ENCODE measurements at places on chromosomes 2 and 18.

DNA sequence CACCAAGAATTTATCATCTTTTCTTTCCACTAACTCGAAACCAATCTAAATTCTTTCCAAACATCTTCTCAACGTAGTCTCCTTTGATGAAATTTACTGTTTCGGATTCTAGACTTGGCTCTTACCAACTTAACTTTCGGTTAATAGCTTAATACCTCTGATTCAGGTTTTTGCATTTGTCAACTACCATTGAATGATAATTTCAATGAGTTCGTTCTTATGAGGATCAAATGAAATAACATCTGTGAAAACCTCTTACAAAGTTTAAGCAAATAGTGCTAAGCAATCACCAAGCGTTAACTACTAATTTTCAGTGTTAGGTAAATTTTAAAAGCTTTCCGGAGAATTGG is 593 bp upstream of the NRBP1 start:
- no peak for DNase-seq

DNA sequence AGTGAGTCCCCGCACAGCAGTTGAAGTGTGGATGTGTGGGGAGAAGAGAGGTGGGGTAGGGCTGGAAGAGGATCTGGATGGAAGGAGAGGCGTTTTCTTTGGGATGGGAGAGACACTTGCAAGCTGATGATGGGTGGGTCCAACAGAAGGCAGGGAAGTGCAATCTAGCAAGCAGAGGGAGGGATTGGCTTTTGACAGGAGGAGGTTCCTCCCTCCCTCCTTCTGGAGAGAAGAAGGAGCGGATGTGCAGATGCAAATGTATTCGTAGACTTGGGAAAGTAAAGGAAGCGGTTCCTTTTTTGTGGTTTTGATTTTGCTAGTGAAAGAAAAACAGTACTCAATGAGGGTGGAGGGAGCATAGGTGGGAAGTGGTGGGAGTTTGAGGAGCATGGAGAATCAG is 48.9 kb downstream of the LAMA3 start:
- no peak for DNase-seq

GRCh38 chr2:109290887-109291643 is 162.1 kb downstream of the SH3RF3 start:
- DNase-seq = no peak

DNA sequence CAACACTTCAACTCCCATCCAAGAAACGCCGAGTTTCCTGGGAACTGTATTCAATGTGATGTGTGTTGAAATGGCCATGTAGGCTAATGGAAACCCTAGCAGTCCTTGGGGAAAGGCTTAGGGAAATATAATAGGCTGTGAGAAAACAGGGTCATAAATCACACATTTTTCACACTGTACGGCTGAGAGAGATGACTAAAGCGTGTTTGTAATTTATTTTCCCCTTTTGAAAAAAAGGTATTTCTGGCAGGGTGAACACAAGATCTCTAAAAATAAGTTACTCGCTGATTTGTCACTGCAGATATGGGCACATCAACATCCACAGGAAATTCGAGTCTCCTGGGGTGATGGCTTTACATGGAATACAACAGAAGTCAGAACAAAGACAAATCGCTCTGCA is 109.6 kb upstream of the ST6GAL2 start:
- no peak for DNase-seq

DNA sequence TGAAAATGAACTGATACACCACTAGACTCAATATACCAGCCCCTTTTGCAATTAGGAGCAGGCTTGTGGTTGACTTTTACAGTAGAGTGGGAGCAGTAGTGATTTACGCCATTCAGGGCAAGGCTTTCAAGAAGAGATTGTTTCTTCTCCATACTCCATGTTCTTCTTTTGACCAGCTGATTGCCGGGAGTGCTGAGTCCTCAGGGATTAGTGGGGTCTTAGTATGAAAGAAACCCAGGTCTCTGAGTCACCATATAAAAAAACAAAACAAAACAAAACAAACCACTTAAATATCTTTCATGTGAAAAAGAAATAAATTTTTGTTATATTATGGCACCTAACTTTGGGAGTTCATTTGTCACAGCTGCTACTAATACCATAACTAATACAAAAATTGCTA is 465.6 kb upstream of the TRIB2 start:
- no peak for DNase-seq

GRCh38 chr2:71607151-71607889 is 154.0 kb downstream of the DYSF start:
- DNase-seq = no peak

DNA sequence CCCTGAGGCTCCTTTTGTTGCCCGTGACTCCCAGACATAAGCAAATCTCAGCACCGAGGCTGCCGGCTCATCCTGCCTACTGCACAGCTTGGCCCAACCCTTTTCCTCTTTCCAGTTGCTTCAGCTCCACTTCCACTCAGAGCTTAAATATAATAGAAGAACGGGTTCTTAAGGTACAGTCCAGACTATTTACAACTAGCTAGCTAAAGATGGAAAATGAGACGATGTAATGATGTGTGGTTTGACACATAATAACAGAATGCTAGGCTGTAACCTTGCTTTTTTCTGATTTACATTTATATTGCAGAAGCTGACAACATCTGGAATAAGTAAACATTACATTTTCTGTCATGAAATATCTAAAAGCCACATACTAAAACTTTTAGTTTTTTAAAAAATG is 26.9 kb upstream of the ATP9B start:
- DNase-seq = no peak

DNA sequence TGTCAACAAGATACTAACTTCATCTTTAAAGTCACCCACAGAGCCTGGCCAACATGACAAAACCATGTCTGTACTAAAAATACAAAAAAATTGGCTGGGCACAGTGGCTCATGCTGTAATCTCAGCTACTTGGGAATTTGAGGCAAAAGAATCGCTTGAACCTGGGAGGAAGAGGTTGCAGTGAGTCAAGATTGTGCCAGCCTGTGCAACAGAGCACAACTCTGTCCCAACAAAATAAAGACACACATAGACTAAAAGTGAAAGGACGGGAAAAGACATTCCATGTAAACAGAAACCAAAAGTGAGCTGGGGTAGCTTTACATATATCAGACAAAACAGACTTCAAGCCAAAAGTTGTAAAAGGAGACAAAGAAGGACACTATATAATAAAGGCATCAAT is 34.8 kb downstream of the USP34 start:
- DNase-seq = no peak

- no peak for DNase-seq
Measured at GRCh38 chr2:236889791-236890704, 195.6 kb upstream of the COPS8 start.

DNA sequence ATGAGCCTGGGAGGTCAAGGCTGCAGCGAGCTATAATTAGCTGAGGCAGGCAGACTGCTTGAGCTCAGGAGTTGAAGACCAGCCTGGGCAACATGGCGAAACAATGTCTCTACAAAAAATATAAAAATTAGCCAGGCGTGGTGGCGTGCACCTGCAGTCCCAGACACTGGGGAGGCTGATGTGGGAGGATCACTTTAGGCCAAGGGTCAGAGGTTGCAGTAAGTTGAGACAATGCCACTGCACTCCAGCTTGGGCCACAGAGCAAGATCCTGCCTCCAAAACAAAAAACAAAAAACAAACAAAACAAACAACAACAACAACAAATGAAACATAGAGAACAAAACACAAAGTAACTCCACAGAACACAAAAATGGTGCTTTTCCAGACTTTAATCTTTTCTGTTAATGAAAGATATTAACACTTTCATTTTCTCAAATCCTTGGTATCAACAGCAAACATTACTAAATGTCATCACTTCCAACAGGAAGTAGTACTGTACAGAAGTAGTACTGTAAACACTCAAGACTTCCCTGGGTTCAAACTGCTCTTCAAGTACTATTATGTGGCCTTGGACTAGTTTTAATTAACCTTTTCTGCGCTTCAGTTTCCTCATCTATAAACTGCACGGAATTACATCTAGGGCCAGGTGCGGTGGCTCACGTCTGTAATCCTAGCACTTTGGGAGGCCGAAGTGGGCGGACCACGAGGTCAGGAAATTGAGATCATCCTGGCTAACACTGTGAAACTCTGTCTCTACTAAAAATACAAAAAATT is 27.9 kb downstream of the PUM2 start:
- DNase-seq = no peak

DNA sequence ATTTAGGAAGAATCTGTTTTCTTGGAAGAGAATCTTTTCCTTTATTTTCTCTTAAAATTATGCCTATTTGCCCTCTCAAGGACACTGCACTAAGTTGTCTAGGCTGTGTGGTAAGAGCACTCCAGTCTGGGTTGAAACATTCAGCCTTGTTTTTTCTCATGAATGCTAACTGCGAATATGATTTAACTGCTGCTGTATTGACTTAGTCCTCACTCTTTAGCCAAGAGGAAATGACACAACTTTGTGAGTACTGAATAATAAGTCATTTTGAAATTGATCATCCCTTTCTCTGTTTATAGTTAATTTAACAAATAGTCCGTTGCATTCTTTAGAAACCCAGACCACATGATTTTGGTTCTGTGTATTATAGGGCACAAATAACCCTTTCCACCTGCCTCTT is 4.5 kb upstream of the RND3 start:
- DNase-seq = no peak

DNA sequence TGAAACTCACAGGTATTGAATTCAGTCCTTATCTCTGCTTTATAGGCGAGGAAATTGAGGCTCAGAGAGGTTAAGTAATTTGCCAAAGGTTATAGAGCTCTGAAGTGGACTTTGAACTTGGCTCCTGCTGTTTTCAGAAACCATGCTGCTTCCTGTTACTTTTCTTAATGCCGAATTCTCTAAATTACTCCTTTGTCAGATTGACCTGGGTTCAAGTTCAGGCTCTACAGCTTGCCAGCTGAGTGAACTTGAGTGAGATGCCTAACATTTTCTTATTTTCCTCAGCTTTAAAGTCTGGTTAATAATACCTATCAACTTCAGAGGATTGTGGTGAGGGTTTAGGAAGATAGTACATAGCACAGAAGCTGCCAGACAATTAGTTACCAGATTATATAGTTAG is 3.4 kb downstream of the ASAP2 start:
- DNase-seq = no peak

DNA sequence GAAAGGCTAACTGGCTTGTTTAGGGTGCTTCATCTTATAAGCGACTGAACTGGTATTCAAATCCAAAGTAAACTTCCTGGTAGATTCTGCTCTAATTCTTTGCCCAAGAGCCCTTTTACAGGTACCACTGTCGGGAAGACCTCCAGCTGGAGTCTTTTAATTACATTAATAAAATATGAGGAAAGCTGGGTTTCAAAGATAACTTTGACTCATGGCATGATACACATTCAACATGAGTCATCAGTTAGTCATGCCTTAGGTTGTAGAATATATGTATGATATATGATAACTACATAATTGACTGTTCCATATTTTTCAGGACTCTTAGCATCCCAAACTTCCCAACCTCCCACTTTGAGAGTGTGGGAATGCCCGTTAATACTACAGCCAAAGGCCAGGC is 32.3 kb downstream of the ZCCHC2 start:
- DNase-seq = no peak

DNA sequence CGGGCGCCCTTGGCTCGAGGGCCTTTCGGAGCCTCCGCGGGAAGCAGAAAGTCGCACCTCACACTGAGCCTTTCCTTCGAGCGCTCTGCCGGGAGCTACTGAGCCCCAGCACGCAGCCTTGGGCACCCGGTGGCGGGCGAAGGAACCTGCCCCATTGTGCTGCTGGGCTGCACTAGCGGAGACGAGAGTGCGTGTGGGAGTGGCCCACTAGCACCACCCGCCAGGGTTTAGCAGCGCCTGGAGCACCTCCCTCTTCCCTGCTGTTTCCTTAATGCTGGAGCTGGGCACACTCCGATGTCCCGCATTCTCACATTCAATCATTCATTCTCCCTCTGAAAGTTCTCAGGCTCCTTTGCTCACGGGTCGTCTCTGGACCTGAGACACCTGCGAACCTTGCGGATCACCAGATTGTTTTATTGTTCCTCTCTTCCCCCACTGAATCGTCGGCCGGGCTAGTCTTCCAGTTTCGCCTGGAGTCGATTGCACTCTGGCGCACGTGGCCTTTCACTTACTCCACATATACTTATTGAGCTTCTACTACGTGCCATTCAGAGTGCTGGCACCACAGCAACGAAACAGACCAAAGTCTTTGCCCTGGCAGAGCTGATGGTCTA is 8.5 kb upstream of the PAX3 start:
- DNase-seq = no peak

DNA sequence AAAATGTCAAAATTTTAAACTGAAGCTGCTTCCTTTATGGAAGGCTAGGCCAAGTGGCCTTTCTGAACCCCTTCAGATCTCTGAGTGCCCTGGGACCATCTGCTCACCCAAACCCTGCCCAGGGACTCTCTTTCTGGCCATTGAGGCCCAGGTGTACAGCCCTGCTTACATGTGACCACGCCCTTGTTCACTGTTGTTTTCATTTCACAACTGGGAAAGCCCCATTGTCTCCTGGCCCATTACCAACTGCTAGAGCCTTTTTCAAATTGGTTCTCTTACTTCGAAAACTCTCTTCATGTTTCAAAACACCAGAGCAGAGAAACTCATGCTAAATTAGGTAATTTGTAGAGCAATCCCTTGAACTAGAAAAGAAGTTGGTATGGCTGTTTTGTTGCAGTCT is 219.5 kb upstream of the TANK start:
- DNase-seq = no peak

DNA sequence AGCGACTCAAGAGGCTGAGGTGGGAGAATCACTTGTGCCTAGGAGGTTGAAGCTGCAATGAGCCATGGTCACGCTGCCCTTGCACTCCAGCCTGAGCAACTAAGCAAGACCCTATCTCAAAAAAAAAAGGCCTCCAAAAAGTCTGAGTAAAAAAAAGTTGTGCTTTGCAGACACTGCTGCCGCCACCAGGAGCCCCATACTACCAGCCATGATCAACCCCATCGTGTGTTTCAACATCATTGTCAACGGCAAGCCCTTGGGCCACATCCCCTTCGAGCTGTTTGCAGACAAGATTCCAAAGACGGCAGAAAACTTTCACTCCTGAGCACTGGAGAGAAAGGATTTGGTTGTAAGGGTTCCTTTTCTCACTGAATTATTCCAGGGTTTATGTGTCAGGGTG is 137.1 kb downstream of the INO80D start:
- DNase-seq = no peak

GRCh38 chr2:240983361-240983995 is 14.9 kb upstream of the SNED1 start:
- DNase-seq = peak; percentile 32

DNA sequence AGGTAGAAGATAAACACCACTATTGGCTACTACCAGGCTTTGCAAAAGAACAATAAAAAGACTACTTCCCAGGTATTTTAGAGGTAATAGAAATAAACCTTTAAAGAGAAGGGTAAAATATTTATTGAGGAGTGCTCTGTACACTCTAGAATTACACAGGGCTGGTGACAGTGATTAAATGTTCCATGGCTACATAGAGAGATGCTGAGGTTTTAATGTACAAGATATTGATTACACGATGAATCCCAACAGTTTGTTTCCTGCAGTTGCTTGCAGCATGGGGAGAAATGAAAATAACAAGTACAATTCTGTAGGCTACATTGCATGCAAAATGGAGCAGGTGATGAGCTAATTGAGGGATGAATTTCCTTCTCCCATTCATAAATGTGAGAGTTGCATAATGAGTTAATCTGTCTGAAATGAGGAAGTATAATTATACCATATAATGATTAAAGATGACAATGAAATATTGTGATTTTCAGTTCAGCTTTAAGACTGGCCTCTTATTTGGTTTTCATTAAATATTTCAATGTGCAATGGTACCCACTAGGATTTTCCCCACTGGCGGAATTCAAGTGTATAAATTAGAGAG is 266.1 kb downstream of the SOCS6 start:
- DNase-seq = no peak

- DNase-seq = no peak
Measured at GRCh38 chr2:159381574-159381973, 95.1 kb upstream of the WDSUB1 start.
